GM12878 (cell line): ENCODE measurements at places on chromosomes 3 and 15.
A peak's percentile ranks its signal among the peaks of the same experiment; 100 is the strongest.

DNA sequence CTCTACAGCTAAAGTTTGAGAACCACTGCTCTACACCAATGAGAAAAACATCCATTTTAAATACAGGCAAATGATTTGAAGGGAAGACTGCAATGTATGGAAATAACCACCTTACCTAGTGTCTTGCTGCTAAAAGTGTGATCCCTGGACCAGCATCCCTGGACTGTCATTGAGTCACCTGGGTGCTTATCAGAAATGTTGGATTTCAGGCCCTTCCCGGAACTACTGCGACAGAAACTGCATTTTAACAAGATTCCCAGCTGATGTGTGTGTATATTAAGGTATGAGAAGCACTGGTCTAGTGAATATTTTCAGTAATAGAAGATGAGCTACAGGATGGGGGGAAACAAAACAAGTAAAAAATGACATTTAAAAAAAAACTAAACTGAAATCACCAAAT is 324.1 kb downstream of the MECOM start:
- DNase-seq: no peak

GRCh38 chr3:73529308-73530021 is 95.3 kb downstream of the PDZRN3 start:
- DNase-seq: no peak

- no peak for DNase-seq
These were observed 1556.2 kb upstream of the GBE1 start for GRCh38 chr3:83317605-83318004.

DNA sequence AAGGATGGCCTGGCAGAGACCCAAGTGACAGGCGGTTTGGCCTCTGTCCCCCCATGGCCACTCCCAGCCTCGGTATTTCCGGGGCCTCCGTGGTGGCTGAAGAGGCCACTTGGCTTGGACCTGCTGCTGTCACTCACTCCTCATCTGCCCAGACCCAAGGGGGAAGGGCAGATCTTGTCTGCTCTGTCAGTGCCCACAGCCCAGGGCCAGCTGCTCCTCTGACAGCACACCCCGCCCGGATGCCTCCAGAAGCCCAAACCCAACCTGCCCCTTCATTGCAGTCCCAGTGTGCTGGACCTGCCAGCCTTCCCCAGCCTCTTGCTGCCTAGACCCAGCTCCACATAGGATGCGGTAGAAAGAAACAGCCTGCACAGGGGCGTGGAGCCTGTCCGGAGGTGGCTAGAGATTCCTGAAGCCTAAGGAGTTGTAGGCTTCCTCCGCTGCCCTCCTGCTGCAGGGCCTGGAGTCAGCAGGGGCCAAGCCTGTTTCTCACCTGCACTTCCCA is 52.0 kb downstream of the MAGEF1 start:
- DNase-seq: no peak

DNA sequence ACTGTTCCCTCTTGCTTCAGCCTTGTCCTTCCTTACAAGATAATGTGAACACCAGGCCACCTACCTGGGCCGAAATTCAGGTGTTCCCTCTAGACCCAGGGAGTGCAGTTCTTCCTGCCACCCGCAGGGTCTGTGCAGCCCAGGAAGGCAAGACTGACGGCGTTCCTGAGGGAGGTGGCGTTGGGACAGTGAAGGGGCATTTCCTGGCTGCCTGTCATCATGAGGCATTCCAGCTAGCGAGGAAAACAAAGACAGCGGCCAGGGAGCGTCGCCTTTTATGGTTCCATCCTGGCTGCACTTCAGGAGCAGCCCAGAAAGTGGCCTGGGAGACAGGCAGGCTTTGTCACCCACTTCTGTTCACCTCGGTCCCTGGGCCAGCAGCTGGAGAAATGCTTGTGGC is 84.8 kb upstream of the WNT5A start:
- DNase-seq: no peak

DNA sequence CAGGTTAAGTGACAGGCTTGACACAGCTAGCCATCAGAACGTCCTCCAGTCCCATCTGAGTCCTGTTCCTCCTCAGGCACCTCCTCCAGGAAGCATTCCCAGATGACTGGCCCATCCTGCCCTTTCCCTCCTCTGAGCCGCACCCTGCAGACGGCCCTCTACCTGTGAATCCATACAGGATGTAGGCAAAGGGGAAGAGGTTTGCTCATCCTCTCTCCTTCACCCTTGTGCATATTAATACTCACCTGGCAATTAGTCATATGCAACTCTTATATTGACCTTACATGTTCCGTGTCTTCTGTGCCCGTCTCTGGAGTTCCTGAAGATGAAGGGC is 61.9 kb downstream of the SMAD3 start:
- no peak for DNase-seq

DNA sequence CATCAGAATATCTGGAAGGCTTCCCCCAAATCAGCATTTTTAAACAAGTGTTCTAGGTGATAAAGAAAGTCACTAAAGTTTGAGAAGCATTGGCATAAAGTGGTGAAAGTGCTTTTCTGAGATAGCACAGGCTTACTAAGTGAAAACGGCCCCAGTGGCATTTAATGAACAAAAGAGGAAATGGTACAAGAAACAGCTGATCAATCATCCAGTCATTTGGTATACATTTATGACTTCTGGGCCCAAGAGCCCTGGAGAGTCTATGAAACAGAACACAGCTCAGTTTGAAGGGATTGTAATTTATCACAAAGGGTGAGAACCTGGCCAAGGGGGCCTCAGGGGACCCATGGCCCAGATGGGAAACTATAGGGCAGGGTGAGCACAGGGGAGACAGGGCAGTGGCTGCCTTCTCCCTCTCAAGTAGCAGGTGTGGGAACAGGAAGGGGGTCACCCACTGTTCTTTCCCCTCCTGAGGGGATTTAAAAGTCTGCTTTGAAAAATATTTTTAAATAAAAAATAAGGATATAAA is 265.5 kb upstream of the ROPN1 start:
- no peak for DNase-seq

- DNase-seq: no peak
These were observed 290.6 kb downstream of the SATB1 start for GRCh38 chr3:18134386-18135059.

DNA sequence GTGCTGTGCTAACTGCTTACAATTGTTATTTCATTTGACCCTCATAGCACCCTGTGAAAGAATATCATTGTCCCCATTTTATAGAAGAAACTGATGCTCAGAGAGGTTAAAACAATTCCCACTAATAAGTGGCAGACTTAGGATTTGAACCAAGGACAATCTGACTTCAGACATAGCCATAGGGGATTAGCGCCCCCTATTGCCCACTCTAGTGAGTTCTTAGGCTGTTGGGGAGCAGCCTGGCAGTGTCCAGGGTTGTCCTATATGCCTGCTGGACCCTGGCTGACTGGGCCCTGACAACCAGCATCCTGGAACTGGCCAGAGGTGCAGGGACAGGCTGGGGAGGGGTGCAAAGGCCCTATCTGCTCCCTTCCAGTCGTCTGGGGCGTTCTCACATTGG is 15.4 kb downstream of the DPH3 start:
- no peak for DNase-seq

GRCh38 chr3:119810018-119810435 is 28.1 kb downstream of the NR1I2 start:
- peak; percentile 35 for DNase-seq

DNA sequence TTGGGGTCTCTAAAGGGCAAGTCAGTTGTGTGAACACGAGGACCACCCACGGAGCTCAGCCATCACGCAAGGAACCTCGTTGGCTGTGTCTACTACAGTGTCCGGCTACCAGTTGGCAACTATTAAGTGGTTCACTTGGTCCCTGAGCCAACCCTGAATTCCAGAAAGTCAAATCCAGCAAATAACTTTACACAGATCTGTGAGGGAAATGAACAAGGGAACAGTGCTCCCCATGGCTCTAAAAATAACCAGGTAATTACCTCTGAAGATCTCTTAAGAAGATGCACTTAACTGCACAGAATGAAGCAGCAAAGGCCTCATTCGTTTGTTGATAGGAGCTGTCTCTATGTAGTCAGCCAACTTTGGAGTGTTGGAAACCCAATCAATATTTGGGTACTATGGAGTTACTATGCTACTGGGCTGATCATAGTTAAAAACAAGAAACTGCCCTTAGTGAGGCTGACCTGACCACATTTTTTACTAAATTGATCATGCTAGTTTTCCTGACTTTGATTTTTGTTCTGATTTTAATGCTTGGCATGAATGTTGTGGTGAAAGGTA is 219.1 kb upstream of the LRIG1 start:
- DNase-seq: no peak

- DNase-seq: no peak
These were observed 118.9 kb downstream of the MAGI1 start for GRCh38 chr3:65919826-65920225.

GRCh38 chr3:136194409-136195257 is 1.5 kb downstream of the MSL2 start:
- peak; percentile 24 for DNase-seq

GRCh38 chr3:50270422-50271224 is 1.7 kb downstream of the SEMA3B start:
- no peak for DNase-seq

DNA sequence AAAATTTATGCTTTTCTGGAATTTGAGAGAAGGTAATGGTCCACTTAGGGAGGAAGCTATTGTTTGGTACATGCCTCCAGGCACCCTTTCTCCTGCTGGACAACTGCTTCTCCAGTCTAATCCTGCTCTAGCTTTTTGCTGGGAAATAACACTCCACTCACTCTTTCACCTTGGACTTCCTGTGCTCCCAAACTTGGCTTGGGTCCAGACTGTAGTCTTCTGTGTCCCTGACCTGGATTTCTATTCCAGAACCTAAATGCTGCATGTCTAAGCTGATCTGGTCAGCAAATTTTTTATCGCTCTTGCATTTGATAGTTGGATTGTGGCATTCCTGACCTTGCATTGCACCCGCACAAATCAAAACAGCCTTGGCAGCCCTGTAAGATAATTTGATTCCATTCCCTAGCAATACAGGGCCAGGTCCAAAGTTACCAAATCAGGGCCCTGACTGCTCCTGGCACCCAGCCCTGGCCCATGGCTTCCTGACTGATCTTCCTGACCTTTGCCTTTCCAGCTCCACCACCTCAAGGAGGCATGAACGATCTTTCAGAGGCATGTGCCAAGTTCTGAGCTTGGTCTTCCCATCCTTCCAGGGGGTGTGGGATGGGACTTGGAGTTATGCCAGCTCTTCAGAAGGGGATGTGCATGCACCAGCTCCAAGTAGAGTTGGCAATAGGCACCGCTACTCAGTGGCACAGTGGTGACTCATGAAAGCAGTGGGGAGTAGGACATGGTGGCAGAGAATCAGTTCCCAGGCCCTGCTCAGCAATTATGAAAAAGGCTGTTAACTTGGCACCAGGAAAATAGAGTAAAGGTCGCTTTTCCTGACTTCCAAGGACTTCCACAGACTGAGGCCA is 43.9 kb upstream of the GOLGA8J start:
- no peak for DNase-seq

DNA sequence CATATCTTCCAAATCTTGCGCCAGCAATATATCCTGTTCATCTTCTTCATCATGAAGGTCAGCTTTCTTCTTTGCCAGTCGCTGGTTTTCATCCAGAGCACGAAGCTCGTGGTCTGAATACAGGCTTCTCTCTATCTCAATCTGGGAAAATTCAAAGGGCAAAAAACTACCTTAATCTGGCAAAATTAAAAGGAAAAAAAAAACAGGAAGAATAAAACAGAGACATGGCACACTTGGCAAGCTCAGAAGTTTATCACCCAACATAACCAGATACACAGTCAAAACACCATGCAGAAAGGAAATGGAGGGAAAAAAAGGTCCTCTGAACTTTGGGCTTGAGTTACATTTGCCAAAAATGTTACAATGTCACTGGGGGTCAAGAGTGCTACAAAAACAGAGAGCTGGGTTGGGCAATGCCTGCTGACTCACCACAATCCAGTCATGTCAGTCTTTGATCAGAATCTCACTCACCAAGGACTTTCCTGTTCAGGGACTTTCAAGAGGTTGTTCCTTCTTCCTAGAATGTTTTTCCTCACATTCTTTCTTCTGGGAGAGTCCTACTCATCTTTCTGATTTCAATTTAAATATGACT is 1.5 kb downstream of the MRPL46 start:
- no peak for DNase-seq

GRCh38 chr3:33114622-33115023 is 809 bp downstream of the CRTAP start:
- no peak for DNase-seq

GRCh38 chr3:26687466-26687865 is 64.9 kb downstream of the LRRC3B start:
- DNase-seq: no peak

DNA sequence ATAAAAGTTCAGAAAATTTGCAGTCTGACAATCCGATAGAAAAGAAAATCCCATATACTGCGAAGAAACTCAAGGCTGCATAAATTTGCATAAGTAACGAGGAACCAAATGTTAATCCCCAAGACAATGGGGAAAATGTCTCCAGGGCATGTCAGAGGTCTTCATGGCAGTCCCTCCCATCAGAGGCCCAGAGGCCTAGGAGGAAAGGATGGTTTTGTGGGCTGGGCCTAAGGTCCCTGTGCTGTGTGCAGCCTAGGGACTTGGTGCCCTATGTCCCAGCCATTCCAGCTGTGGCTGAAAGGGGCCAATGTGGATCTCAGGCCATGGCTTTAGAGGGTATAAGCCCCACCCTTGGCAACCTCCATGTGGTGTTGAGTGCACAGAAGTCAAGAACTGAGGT is 21.3 kb upstream of the CCR4 start:
- no peak for DNase-seq

DNA sequence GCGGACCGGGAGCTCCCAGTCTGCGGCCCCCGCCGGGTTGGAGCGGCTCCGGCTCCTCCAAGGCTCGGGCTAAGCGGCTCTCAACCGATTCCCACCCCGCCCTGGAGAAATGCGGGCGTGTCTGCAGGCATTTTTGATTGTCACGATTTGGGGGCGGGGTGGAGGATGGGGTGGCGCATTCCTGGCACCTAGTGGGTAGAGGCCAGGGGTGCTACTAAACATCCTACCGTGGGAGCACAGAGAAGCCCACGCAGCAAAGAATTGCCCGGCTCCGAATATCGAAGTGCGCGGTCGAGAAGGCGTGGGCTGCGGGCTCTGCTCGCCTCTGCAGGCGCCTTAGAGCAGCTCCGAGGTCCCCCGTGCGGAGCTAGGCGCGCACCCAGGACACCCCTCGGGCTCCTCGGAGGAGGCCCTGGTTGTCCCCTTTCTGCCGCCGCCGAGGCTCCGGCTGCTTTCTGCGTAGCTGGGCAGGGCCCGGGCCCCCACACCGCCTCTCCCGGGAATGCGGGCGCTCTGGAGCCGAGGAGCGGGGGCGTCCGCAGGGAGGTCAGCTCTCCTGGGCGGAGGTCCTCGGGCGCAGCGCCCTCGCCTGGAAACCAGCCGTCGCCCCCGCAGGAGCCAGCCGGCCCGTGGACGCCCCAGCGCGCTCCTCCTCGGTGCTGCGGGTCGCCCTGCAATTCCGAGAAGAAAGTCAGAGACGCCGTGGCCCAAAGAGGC is 16.5 kb upstream of the LAMP3 start:
- DNase-seq: no peak

GRCh38 chr15:101016581-101016980 is 97.4 kb downstream of the LRRK1 start:
- DNase-seq: no peak

GRCh38 chr3:183129243-183129642 is 29.9 kb upstream of the MCCC1 start:
- DNase-seq: no peak

GRCh38 chr15:68706256-68706655 is 114.4 kb downstream of the ANP32A start:
- DNase-seq: no peak

GRCh38 chr3:183309276-183309675 is 56.2 kb downstream of the B3GNT5 start:
- DNase-seq: no peak

GRCh38 chr15:33677238-33677830 is 291.0 kb upstream of the CHRM5 start:
- no peak for DNase-seq

GRCh38 chr3:184383033-184383740 is 3.3 kb downstream of the CHRD start:
- no peak for DNase-seq

- DNase-seq: no peak
These were observed 162.9 kb downstream of the LRTM1 start for GRCh38 chr3:54764911-54765310.
